ENCODE measurements at places on chromosomes 5 and 9. TPM values are rescaled to one million over a fixed set of nuclear protein-coding genes. Genes with fewer than 3 reads are reported as not detected.

The SCGB3A2 gene
- not detected for total RNA-seq

The STKLD1 gene
- 0.64 TPM for total RNA-seq

The TSTD2 gene
- total RNA-seq, result 9.3 TPM

The TXNDC8 gene
- not detected for total RNA-seq

The TAF1L gene
- total RNA-seq, result not detected

The FSTL4 gene
- 4.1 TPM for total RNA-seq

Measured in A549 treated with AZD2906 at 1 μM for 4 hours (cell line).